Stimulated activated CD4-positive, alpha-beta T cell treated with anti-CD3 and anti-CD28 coated beads, Interleukin-2, amount 100 ng/mL, for 48 hours (primary cell): ENCODE measurements at places on chromosomes 1 and 21.
A peak's percentile ranks its signal among the peaks of the same experiment; 100 is the strongest.

- no peak for DNase-seq
Measured at GRCh38 chr1:197948926-197949899, 32.0 kb downstream of the LHX9 start.

GRCh38 chr1:159746666-159747065, 32.3 kb upstream of the CRP start:
- DNase-seq: no peak

DNA sequence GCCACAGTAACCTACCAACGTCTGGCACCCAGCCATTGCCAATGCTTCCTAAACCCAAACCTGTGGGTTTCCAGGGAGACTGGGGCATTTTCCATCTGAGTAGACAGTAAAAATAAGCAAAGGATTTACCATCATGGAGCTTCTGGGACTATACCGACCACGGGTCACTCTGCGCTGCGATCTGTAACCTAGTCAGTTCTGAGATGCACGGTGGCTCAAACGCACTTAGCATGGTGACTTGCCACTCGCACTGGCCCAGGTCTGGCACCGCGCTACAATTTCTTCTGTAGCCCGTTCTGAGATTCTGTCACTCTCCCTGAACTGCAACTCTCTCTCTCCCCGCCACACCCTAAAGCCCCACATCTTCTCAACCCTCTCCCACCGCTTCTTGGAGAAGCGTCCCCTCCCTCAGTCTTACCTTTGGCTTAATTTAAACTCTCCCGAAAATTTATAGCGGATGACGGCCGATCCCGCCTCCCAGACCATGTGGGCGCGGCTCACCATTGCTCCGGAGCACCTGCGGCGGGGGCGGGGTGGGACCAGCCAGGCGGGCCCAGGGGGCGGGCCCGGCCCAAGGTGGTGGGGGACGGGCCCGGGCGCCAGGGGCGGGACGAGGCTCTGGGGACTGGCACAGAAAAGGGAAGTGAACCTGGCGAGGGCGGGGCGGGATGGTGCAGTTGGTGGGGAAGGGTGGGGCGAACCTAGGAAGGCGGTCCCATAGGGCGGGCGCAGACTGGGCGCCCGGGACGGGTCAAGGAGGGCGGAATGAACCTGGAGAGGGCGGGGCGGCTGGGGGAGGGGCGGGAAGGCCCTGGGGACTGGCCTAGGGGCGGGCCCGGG, 493 bp upstream of the MAP3K21 start:
- DNase-seq: peak; percentile 78

- no peak for DNase-seq
Measured at GRCh38 chr1:37858931-37859506, 373 bp downstream of the MTF1 start.

GRCh38 chr1:29416267-29417146, 180.2 kb downstream of the PTPRU start:
- no peak for DNase-seq

DNA sequence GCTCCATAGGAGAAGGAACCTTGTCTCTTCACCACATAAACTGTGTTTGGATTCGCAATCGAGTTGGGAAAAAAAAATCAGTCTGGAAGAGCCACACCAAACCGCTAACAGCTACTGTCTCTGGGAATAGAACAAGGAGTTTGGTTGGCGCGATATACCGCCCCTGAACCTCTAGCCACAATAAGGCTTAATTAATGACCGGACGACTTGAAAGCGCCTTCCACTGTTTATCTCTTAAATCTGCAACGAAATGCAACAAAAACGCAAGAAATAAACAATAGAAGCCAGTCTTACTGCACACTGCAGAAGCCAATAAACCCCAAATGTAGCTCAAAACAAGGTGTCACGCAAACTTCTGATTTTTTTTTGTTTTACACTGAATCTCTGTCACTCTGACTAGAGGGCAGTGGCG, 10.9 kb downstream of the BTBD19 start:
- DNase-seq: no peak

DNA sequence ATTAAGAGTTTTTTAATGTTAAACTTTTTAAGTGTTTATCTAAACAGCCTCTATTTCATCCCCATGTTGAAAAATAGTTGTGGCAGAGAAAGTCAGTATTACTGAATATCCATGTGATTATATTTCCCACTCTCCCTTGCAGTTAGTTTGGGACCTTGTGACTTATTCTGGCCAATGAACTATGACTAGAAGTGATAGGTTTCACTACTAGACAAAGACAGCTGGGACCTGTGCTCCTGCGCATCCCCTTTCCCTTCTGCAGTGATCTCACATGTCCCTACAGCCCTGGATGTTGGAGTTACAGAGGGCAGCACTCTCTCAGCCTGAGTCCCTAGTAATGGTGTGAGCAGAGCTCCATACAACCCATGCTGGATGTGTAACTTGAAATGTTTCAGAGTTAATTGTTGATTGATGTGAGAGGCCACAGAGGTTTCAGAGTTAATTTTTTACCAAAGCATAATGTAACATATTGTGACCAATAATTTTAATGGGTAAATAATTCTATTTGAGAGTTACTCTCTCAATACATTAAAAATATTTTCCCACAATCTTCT, 18.7 kb upstream of the SAMD13 start:
- no peak for DNase-seq

- no peak for DNase-seq
Measured at GRCh38 chr1:182998482-182998881, 24.7 kb upstream of the LAMC1 start.

GRCh38 chr1:230127105-230128054, 60.3 kb downstream of the GALNT2 start:
- DNase-seq: no peak

- DNase-seq: no peak
Measured at GRCh38 chr1:230126529-230127104, 59.6 kb downstream of the GALNT2 start.

GRCh38 chr1:205446828-205447227, 9.0 kb downstream of the BLACAT1 start:
- no peak for DNase-seq
